ENCODE measurements at places on chromosomes 1 and 21.

GRCh38 chr21:34730194-34730593 lies 61.4 kb downstream of the CLIC6 start:
- DNase-seq = no peak

DNA sequence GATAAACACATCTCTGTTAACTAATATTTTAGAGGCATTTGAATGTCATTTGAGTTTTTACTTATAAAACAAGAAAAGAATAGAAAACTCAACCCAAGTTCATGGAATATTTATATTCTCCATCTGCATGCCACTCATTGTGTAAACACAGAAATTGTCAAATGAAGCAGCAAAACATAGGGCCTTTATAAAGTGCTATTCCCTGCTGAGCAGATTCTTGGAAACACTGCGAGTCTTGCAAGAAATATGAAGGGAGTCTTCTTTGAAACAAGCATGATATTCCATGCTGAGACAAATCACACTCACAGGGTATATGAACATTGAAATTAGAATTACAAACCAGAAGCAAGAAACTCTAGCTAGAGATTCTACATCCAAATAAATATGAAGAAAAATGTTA lies 655.8 kb downstream of the BRINP3 start:
- DNase-seq = no peak

DNA sequence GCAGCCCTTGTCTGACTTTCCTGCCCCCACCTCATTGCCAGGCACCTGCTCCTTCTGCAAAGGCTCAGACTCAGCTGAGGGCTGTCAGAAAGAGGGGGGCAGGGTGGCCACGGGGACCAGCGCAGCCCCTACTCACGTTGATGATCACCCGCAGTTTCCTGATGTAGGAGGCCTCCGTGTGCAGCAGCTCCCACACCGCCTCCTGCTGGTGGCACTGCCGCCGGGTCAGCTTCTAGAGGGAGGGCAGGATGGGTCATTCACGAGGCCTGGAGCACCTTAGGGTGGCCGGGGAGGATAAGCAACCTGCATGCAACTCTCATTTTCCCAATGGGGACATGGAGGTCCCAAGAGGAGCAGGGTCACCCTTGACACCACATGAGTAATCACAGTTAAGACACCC lies 6.4 kb upstream of the TNFRSF25 start:
- no peak for DNase-seq

- no peak for DNase-seq
Measured at GRCh38 chr1:239922778-239923522, 168.7 kb upstream of the FMN2 start.

DNA sequence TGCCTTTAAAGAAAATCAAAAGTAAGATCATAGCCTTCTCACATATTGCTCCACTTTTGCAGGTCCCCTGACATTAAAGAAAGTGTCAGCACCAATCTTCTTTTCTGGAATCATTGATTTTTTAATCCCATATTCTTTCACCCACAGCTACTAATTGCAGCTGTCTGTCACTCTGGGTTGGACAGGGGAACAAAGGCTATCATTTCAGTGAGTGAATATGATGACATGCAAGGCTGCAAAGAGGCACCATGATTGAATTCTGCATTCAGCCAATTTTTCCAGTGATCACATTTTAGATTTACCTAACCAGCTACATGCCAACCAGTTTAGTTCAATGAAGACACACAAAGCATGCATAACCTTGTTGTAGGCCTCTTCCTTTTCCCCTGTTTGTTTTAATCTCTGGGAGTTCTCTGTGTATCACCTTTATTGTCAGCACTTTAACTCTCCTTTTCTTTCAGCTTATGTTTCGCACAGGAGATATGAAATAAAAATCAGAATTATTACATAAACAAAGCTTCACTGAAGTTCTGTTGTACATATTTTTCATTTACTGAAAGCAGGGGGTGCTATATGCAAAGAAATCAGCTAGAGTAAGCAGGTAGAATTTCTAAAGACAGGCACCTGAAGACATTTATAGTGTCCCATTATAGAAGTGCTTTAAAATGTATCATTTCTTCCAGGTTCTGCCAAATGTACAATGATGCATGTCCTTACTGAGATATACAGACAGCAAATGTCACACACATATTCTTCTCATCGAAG lies 584.8 kb downstream of the PLA2G4A start:
- peak; percentile 9 for DNase-seq

DNA sequence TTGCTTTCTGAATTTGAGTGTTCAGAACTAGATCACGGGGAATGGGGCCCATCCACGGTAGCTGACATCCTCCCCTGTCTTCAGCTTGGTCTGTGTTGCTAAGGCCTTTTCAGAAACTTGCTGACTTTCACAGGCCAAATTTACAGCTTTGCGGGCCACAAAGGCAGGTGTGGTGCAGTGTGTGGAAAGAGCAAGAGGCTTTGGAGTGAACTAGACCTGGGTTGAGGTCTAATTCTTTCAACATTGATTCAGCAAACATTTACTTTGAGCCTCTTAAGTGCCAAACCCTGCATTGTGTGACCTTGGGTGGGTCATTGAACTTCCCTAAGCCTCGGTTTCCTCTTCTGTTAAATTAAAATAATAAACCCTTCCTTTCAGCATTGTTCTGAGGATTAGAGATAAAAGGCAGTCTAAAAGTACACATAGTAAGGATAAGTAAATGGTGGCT lies 24.3 kb downstream of the STPG1 start:
- DNase-seq = no peak

DNA sequence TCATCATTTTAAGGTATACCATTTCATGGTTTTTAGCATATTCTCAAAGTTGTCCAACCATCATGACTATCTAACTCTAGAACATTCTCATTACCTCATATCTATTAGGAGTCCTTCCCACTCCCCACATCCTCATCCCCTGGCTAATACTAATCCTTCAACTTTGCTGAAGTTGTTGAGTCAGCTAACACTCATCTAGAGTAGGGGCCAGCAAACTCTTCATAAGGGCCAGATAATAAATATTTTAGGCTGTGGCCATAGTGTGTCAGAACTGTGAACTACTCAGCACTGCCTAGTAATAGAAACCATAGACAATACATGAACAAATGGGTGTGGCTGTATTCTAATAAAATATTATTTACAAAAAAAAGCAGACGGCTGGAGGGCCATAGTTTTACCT lies 43.0 kb downstream of the TOR3A start:
- no peak for DNase-seq

DNA sequence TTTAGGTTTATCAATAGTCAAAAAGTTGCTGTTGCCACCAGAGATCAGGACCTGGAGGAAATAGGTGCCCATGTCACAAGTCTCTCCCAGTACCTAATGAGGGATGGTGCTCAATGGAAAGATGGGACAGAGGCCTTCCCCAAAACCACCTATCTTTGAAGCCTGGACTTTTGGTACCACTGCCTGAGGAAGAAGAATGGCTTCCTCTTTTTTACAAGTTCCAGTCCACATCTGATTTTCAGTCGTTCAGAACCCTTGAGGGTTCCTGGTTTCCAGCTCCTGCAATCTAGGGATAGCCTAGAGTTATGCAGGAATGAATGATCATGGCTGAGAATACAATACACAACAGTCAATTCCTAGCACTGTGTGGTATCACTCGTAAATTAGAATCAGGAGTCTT lies 5.7 kb downstream of the CATSPERE start:
- DNase-seq = no peak

DNA sequence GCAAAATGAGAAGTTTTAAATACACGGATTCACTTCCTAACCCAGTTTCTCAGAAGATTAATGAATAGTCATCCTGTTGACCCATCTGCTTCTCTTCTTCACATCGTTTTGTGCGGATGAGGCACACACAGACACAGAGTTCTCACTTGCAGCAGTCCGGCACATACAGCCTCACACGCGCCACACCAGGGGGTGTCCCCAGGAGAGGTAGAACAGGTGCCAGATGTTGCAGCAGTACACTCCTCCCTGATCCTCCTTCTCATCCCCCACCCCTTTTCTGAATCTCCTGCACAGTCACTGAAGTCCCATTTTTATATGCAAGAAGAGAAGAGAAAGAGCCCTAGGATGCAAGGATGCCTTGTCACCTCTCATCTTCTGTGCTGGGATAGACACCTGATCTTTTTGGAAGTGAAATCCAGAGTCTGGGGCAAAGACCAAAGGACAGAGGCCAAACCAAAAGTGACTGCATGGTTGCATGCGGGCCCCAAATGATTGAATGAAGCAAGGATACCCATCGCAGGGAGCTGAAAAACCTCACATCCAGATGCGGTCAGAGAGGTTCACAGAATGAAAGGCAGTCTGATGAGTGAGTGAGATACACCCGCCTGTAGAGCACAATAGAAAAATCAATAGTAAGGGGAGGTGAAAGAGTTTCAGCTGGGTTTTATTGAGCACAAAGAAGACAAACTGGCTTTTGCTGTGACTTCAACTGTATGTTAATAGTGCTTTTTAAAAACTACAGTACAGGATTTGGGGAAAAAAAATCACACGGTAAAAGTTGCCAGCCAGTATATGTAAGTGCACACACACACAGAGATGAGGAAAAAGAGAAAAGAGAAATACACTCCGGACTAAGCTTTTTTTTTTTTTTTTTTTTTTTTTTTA lies 28.9 kb downstream of the PBX1 start:
- no peak for DNase-seq

DNA sequence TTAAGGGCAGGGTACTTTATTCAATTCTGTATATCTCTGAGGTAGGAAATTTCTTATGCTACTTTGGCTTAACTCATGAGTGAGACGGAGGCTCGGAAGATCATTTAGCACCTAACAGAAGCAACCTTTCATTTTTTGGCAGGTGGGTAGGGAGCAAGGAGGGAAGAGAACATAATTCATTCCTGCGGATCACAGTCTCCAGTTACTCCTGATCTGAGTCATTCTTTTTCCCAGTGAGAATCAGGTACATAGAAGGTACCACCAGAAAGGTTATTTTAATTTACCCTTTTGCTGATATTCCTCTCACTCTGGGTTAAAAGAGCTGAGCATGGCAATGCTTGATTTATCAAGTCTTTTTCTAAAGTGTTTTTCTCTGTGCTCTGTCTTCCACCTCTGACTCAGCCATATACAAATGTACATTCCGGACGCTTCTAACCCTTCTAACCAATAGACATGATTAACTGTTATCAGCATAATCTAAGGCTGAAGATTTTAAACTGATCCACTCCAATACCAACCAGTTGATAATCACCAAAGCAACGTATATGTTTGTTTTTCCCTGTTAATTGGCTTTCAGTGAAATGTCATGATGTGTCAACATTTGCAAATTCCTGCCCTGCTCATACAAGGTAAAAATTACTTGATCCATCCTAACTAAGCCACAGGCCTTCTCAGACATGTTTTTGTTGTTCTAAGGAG lies 271.7 kb downstream of the DUSP10 start:
- DNase-seq = peak; percentile 64

- DNase-seq = peak; percentile 11
Measured at GRCh38 chr1:236144446-236145150, 2.3 kb downstream of the GPR137B start.

DNA sequence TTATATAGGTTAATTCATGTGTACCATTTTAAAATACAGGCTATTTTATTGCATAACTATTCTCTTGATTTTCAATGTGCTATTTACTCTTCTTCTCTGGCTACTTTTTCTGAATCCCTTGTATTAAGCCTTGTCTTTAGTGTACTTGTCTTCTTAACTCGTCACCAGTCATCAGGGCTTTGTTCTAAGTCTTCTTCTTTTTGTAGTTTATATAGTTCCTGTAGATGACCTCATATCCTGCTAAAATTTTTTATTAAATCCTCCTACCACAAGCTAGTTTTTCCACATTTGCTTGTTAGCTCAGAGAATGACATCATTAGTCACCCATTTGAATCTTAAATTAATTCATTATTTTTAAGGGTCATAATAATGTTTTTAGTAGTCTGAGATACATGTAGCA lies 1281.9 kb downstream of the KCNT2 start:
- no peak for DNase-seq

DNA sequence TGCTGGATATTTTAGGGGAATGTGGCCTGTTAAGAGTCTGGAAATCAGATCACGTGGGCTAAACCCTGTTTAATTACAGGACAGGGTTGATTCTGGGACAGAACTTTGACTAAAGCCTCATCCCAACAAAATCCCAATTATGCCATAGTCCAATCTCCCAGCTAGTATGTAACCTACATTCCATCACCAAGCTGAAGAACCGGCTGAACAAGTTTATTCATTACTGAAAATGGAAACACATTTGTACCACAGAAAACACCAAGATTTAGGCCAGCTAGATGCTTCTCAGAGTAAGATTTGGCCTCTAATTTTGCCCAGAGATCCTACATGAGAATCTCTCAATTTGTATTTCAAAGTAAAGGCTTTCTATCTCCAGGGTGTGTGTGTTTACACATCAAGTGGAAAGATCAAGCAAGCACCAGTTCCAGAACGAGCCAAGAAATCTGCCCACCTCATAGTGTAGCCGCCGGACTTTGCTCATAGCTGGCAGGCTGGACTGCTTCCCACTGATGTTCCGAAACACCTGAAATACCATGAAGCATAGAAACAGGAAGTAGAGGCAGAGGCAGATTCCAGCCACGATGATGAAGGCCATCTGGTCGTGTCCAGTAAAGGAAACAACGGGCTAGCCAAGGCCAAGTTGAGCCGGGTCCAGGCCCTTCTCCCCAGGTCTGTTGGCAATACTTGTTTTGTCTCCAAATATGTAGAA lies 86.8 kb downstream of the WLS start:
- no peak for DNase-seq

GRCh38 chr1:154735804-154736168 lies 127.8 kb upstream of the ADAR start:
- no peak for DNase-seq

- no peak for DNase-seq
Measured at GRCh38 chr1:39957299-39958015, 2.5 kb downstream of the MFSD2A start.

DNA sequence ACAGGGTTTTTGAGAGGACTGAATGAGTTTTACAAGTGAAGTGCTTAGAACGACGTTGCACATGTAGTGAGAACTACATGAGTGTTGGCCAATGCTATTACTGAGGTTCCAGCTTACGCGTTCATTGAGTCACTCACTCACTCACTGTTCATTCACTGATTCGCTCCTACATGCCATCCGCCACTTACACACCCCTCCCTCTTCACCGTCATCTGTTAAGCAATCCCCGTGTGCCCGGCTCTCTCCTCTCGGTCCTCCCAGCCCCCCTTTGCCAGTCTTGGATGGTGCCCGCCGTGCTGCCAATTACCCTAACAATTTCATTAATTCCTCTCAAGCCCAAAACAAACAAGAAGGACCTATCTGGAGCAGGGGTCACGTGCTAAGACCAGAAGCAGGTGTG lies 27.3 kb upstream of the EPHA2 start:
- DNase-seq = peak; percentile 72

- DNase-seq = peak; percentile 3
Measured at GRCh38 chr21:31946231-31946630, 73.4 kb downstream of the HUNK start.
